ENCODE measurements at places on chromosomes 7 and 10.
A peak's percentile ranks its signal among the peaks of the same experiment; 100 is the strongest.

GRCh38 chr7:148929176-148929575 is 45.1 kb upstream of the EZH2 start:
- no peaks in the 10 kb centered on the region for H3K4me1 ChIP-seq
- DNase-seq: no peak
- no peaks in the 10 kb centered on the region for H3K27me3 ChIP-seq
- no peak overlapping the region for H3K27ac ChIP-seq
- H3K36me3 ChIP-seq: no peaks in the 10 kb centered on the region

DNA sequence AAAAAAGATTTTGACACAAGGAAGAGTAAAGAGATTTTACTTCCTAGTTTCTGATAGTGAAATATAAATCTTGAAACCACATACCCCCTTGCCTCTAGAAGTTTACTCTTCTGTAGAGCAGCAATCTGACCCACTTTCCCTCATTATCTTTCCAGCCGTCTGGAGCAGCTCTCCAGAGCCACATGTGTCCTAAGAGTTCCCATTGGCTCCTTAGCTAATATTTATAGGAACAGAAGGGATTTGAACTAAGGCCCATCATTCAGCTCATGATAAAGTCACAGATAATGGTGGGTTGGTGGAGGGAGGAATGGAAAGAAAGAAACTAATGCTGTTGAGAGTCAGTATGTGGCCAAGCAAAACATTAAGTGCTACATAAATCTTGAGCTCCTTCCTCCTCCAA is 121.8 kb downstream of the INHBA start:
- H3K27me3 ChIP-seq: no peaks in the 10 kb centered on the region
- H3K4me3 ChIP-seq: no peak overlapping the region
- H3K36me3 ChIP-seq: no peaks in the 10 kb centered on the region
- peak overlapping the region; percentile 72 for H3K27ac ChIP-seq

DNA sequence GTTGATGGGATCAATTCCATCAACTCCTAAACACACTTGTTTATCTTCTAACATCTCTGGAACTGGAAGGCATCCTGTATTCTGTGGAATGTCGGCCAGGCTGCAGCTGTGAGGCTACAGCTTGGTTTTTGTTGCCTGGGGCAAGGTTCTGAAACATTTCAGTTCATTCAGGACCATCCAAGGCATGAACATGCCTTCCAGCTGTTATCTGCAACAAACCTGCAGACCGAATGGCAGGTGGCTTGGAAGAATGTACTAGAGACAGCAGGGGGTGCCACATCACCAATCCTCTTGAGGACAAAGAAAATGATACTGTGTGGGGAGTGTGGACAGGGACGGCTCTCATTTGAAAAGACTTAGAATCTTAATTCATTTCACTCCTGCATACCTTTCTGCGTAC is 12.4 kb downstream of the PAPOLB start:
- no peak overlapping the region for H3K27ac ChIP-seq
- H3K4me1 ChIP-seq: no peaks in the 10 kb centered on the region
- H3K27me3 ChIP-seq: no peaks in the 10 kb centered on the region
- no peaks in the 10 kb centered on the region for H3K36me3 ChIP-seq
- DNase-seq: no peak

DNA sequence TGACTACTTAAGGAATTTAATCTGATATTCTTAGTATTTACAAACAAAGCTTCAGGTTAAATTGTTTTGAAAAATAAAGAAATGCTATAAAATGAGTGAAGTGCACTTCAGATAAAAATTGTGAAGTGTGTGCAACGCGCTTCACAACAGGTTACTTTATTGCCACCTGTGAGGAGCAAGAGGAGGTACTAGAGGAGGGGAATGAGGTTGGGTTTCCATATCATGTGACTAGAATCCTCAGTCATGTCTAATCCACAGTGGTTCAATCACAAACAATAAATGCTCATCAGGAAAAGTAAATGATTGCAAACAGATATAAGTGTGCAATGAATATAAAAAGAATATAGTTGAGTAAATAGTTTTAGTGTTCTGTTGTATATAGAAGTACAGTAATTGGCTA is 34.5 kb upstream of the CD36 start:
- no peaks in the 10 kb centered on the region for H3K27me3 ChIP-seq
- no peak overlapping the region for H3K27ac ChIP-seq
- H3K36me3 ChIP-seq: no peaks in the 10 kb centered on the region

- H3K27ac ChIP-seq: no peak overlapping the region
- H3K27me3 ChIP-seq: no peaks in the 10 kb centered on the region
Measured at GRCh38 chr10:46035923-46036849, 5.8 kb upstream of the NCOA4 start.

- no peak overlapping the region for H3K4me3 ChIP-seq
- H3K4me1 ChIP-seq: no peaks in the 10 kb centered on the region
- no peak for DNase-seq
- H3K36me3 ChIP-seq: no peaks in the 10 kb centered on the region
- no peak overlapping the region for H3K27ac ChIP-seq
Measured at GRCh38 chr7:68604541-68604940, 993.7 kb upstream of the AUTS2 start.

DNA sequence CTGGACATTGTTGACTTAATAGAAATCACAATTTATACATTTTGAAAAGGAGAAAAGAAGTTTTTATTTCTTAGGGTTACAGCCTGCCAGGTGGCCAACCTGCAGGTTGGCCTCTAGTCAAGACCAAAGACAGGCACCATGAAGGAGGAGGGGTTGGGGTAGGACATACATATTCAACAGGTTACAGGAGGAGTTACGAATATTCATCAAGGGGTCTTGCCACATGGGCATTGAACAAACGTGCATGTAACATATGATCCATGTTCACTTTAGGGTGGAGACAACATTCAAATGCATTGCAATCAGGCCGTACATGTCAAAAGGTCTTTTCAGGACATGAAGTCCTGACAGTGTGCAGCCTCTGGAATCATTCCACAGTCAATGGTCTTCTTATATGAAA is 246.2 kb upstream of the AKR1E2 start:
- H3K4me1 ChIP-seq: no peaks in the 10 kb centered on the region
- H3K27me3 ChIP-seq: no peaks in the 10 kb centered on the region
- no peaks in the 10 kb centered on the region for H3K36me3 ChIP-seq
- no peak for DNase-seq
- H3K4me3 ChIP-seq: no peak overlapping the region
- H3K27ac ChIP-seq: no peak overlapping the region

DNA sequence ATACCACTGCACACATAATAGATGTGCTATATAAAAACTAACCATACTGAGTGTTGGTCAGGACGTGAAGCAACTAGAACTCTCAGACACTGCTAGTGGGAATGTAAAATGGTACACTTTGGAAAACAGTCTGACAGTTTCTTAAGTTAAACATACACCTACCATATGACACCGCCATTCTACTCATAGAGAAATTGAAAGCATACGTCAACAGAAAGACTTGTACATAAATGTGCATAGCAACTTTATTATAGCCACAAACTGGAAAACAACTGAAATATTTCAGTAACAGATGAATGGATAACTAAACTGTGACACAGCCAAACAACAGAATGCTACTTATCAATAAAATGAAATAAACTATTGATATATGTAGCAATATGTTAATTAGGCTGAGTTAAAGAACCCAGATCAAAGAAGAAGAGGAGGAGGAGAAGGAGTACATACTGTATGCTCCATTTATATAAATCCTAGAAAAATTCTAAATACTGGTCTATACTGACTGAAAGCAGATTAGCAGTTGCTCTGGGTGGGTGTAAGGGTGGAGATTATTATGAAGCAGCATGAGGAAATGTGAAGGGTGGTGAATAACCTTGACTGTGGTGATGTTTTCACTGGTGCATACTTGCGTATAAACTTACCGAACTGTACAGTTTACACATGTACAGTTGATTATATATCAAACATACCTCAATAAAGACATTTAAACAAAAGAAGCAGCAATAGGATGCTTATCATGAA is 48.6 kb downstream of the ARHGAP21 start:
- no peaks in the 10 kb centered on the region for H3K4me1 ChIP-seq
- DNase-seq: no peak
- H3K36me3 ChIP-seq: 0 out of 2 replicates have a peak, but pooled peaks cover 5% of the 10 kb centered on the region
- H3K4me3 ChIP-seq: no peak overlapping the region

GRCh38 chr10:72164617-72165016 is 51.2 kb upstream of the ANAPC16 start:
- H3K4me1 ChIP-seq: no peaks in the 10 kb centered on the region
- H3K27ac ChIP-seq: no peak overlapping the region
- H3K4me3 ChIP-seq: no peak overlapping the region
- peaks cover 22% of the 10 kb centered on the region for H3K36me3 ChIP-seq
- no peak for DNase-seq

GRCh38 chr7:61576-62360 is 130.6 kb upstream of the FAM20C start:
- H3K4me3 ChIP-seq: no peak overlapping the region
- no peak overlapping the region for H3K27ac ChIP-seq
- no peaks in the 10 kb centered on the region for H3K36me3 ChIP-seq
- DNase-seq: peak; percentile 47
- H3K4me1 ChIP-seq: no peaks in the 10 kb centered on the region

DNA sequence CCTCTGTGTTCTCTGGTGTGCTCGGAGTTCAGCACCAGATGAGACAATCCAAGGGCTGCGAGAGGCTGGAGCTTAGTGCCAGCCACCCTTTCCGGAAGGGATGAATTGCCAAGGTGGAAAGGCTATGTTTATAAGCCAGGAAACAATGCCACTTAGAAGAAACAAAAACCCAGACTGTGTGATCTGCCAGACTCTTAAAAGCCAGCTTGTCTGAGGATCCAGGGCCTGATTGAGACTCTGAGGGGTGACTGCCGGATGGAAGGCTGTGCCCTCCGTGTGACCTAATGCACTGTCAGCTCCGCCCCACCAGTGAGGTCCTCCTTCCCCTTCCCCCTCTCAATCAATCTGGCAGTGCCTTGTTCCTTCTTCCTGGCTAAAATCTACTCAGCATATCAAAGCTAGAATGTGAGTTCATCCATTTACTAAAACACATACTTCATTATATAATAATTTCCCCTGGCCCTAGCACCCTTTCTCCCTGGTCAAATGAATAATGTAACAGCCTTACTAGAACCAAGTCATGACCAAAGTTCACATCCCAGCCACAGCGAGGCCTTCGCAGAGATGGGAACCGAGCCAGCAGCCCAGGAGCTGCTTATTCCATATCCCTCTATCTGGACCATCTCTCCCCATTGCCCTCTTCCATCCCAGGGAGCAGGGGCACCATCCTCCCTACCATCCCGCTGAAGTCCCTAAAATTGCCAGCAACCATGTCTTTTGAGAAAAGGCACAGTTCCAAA is 25.5 kb downstream of the FAM107B start:
- H3K27ac ChIP-seq: no peak overlapping the region
- no peaks in the 10 kb centered on the region for H3K4me1 ChIP-seq
- DNase-seq: no peak
- no peaks in the 10 kb centered on the region for H3K27me3 ChIP-seq
- no peak overlapping the region for H3K4me3 ChIP-seq
- no peaks in the 10 kb centered on the region for H3K36me3 ChIP-seq

DNA sequence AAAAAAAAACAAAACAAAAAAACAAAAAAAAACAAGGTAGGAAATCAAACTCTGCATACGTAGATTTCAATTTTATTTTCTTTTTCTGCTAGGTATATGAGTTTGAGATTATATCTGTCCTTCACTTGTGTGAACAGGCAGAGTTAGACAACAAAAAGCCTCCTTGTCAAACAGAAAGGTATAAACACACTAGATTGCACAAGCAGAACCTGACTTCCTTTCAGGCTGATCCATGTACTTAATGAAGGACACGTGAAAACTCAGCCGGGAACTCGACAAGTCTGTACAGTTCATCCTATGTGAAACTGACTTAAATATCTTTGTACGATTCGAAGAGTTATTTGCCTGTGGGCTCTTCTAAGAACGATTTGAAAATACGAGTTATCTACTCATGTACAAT is 254.1 kb downstream of the ARL4A start:
- peaks cover 8% of the 10 kb centered on the region for H3K4me1 ChIP-seq
- H3K36me3 ChIP-seq: no peaks in the 10 kb centered on the region
- no peak overlapping the region for H3K4me3 ChIP-seq
- no peak for DNase-seq

- H3K4me1 ChIP-seq: no peaks in the 10 kb centered on the region
- H3K27me3 ChIP-seq: peaks cover 4% of the 10 kb centered on the region
- no peak for DNase-seq
- H3K4me3 ChIP-seq: no peak overlapping the region
- no peaks in the 10 kb centered on the region for H3K36me3 ChIP-seq
Measured at GRCh38 chr7:8386926-8387550, 46.4 kb upstream of the NXPH1 start.

- peaks cover 11% of the 10 kb centered on the region for H3K4me1 ChIP-seq
- no peaks in the 10 kb centered on the region for H3K36me3 ChIP-seq
- no peak overlapping the region for H3K4me3 ChIP-seq
- H3K27ac ChIP-seq: peak overlapping the region; percentile 14
- no peak for DNase-seq
- H3K27me3 ChIP-seq: no peaks in the 10 kb centered on the region
Measured at GRCh38 chr10:48383393-48383792, 76.9 kb downstream of the MAPK8 start.

GRCh38 chr10:95756809-95757684 is 1.1 kb downstream of the ENTPD1 start:
- H3K27me3 ChIP-seq: no peaks in the 10 kb centered on the region
- H3K4me3 ChIP-seq: no peak overlapping the region
- H3K4me1 ChIP-seq: no peaks in the 10 kb centered on the region
- H3K27ac ChIP-seq: no peak overlapping the region

- no peak for DNase-seq
- no peak overlapping the region for H3K27ac ChIP-seq
- H3K27me3 ChIP-seq: no peaks in the 10 kb centered on the region
- H3K36me3 ChIP-seq: no peaks in the 10 kb centered on the region
Measured at GRCh38 chr7:147968046-147968610, 622.4 kb upstream of the C7orf33 start.

GRCh38 chr10:133327651-133328357 is 8.9 kb downstream of the CALY start:
- no peak overlapping the region for H3K4me3 ChIP-seq
- no peak overlapping the region for H3K27ac ChIP-seq
- peaks cover 60% of the 10 kb centered on the region for H3K27me3 ChIP-seq
- DNase-seq: peak; percentile 43

GRCh38 chr7:158737064-158737695 is 32.6 kb upstream of the NCAPG2 start:
- no peak for DNase-seq
- no peak overlapping the region for H3K27ac ChIP-seq
- H3K36me3 ChIP-seq: peaks cover 94% of the 10 kb centered on the region
- peaks cover 11% of the 10 kb centered on the region for H3K4me1 ChIP-seq

DNA sequence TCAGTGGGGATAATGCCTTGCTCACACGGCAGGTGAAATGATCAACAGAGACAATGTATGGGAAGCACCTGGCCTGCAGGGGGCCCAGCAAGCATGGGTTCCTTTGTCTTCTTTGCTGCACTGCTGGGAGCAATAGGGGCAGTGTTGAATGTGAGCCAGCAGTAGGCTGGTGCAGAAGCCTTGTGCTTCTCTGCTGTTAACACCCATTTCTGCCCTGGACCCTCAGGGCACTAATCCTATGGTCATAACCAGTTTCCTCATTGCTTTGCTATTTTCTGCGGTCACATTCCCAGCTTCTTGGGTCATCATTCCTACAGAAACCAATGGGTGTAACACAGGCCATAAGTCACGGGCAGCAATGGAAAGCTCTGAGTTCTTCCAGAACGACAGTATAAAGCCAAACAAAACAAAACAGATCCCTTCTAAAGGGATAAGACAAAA is 10.9 kb upstream of the LGI1 start:
- peak overlapping the region; percentile 58 for H3K27ac ChIP-seq
- peak; percentile 94 for DNase-seq
- H3K4me3 ChIP-seq: no peak overlapping the region
- peaks cover 12% of the 10 kb centered on the region for H3K4me1 ChIP-seq
